Stimulated activated CD4-positive, alpha-beta T cell treated with anti-CD3 and anti-CD28 coated beads, Interleukin-1b, Interleukin-23, amount 100 ng/mL, for 1 hour (primary cell): ENCODE measurements at places on chromosomes 1 and 21.

DNA sequence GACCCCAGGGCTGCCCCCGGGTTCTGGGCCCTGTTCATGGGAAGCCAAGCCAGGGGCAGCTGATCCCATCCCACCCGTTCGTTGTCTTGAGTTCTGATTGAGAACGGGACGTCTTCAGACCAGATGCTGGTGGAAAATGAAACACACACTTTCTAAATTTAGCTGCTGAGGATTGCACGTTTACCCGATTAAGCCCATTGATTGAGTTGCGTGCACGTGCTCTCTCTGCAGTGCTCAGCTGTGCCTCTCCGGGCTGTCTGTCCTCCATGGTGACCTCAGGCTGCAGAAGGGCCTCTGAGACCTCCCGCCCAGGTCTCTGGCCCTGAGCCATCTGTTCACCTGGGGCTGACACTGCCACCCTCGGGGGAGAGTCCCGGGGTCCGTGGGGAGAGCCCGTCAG lies 27.0 kb upstream of the PEX10 start:
- DNase-seq, result no peak

DNA sequence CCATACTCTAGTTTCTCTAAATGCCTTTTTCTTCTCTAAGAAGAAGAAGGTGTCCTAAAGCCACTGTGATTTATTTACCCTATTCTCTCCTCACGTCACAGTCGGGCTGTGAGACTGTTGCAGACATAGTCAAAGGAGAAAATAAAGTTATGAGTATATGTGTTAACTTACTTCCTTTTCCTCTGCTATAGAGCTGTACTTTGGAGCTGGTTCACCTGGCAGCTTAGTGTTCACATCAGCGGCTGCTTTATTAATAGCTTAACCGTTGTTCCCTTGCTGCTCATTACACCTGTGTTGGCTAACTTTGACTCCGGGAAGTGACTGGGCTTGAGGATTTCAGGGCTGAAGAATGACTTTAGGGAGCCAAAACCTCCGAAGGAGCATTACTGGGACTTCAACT lies 3.6 kb downstream of the PFKFB2 start:
- no peak for DNase-seq

DNA sequence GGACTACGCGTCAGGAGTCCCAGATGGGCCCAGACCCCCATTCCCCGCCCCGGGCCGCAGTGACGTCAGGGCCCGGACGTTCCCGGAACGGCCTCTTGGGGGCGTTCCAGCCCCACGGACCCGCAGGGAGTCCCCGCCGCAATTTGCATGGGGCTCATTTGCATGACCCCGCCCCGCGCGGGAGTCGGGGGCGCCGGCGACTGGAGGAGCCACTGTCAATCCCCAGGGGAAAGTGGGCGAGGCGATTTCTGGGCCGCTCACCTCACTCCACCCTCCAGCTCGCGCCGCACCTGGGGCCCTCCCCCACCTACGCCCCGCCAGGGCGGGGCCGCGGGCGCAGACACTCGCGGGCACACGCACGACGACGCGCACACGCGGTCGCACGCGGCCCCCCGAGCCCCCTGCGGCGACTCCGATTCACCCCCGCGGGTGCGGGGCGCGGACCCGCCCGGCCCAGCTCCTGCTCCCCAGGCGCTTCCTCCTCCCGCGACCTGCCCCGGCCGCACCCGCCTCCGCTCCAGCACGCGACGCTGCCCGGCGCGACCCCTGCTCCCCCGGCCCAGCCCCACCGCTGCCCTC lies 13.2 kb downstream of the AGRN start:
- DNase-seq, result peak; percentile 78

- no peak for DNase-seq
These were observed 14.3 kb downstream of the TSPAN2 start for GRCh38 chr1:115074839-115075534.

DNA sequence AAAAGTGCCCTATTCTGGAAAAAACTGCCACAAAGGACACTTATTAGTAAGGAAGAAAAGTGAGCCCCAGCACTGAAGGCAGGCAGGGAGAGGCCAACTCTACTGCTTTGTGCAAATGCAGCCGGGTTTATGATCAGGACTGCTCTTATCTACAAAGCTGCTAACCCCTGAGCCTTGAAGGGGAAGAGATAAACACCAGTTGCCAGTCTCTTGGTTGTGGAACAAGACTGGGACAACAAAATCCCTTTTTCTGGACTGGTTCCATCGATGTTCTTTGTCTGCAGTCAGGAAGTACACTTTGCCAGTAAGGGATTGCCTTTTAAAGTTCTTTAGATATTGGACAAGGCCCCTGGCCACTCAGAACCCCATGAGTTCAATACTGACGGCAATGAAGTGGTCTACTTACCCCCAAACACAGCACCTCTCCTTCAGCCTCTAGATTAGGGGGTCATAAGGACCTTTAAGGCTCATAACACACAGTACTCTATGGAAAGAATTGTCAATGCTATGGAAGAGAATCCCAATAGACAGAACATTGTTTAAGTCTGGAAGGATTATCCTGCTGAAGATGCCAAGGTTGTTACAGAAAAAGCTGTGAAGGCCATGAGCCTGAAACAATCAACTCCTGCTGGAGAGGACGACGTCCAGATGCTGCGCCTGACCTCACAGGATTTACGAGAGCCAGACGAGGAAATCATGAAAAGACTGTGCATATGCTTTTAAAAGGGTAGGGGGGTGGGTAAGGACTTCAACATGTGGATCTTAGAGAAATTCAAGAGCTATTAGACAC lies 43.6 kb downstream of the GNB1 start:
- no peak for DNase-seq
